WTC11 (cell line): ENCODE measurements at places on chromosomes 13 and 19. TPM values are rescaled to one million over a fixed set of nuclear protein-coding genes. Genes with fewer than 3 reads are reported as not detected.

DNA sequence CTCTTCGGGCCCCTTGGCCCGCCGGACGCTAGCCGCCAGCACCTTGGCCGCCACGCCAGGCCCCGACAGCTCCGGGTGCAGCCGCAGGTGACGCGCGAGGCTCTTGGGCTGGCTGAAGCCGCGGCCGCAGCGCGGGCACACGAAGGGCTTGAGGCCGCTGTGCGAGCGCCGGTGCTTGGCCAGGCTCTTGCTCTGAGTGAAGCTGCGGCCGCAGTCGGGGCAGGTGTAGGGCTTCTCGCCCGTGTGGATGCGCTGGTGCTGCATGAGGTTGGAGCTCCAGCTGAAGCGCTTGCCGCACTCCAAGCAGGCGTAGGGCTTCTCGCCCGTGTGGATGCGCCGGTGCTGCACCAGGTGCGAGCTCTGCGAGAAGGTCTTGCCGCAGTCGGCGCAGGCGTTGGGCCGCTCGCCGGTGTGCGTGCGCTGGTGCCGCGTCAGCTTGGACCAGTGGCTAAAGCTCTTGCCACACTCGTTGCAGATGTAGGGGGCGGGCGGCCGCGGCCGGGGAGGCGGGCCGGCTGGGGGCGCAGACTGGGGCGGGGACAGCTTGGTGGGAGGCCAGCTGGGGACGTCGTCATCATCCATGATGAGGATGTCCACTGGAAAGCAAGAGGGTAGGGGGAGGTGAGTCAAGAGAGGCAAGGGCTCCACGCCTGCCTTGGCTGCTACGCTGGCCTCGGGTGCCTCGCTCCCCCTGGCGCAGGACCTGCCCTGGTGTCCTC lies 32.4 kb downstream of the ZNF787 start:
- no peaks in the 10 kb centered on the region for H3K27me3 ChIP-seq
- DNase-seq: no peak
- no peak overlapping the region for H3K27ac ChIP-seq
- H3K4me1 ChIP-seq: peaks cover 33% of the 10 kb centered on the region
- peaks cover 21% of the 10 kb centered on the region for H3K36me3 ChIP-seq

DNA sequence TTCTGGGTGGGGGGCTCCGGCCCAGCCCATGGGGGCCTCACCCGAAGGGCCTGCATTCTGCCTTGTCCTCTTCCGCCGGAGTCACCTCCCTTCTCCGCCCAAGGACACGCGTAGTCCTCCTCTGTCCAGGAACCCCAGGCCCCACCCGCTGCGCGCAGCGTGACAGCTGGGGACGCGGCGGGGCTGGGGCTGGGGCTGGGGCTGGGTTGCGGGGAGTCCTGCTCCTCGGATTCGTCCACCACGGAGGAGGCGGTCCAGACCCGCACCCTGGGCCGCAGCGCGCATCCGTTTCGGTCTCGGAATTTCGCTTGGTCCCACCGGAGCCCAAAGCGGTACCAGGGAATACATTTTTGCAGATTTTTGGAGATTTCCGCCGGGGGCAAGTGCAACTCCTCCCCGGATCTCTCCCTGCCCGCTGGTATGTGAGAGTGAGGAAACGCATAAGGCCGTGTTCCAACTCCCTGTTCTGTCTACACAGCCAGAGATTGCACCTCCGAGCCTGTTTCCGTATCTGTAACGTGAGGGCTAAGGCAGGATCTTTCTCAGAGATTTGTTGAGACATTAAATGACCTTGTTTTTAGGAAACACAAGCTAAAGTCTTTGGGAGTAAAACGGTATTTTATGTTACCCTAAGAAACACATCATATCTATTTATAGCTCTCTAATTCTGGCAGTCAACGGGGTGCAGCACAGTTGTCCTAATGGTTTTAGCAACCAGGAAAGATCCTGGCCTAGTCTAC lies at the start of gene COX7A1:
COX7A1 (minus strand) TSS at position 96 of the 740 bp plus-strand sequence; CDS start at position 56, 40 bp downstream.
- peaks cover 28% of the 10 kb centered on the region for H3K4me1 ChIP-seq
- peak within 1 kb of the TSS; percentile 49; the same call in 1 of the 2 replicates for H3K27ac ChIP-seq
- peaks cover 26% of the 10 kb centered on the region for H3K36me3 ChIP-seq
- H3K27me3 ChIP-seq: no peaks in the 10 kb centered on the region
- no peak within 1 kb of the TSS for H3K4me3 ChIP-seq
- no peak for DNase-seq

- H3K27ac ChIP-seq: no peak overlapping the region
- no peak for DNase-seq
- no peak overlapping the region for H3K4me3 ChIP-seq
- H3K27me3 ChIP-seq: no peaks in the 10 kb centered on the region
- H3K36me3 ChIP-seq: no peaks in the 10 kb centered on the region
- H3K4me1 ChIP-seq: peaks cover 9% of the 10 kb centered on the region
Observed at GRCh38 chr13:21344662-21345176, 114.4 kb downstream of the ZDHHC20 start.

The RPL36 gene
- 1,080 to 1,240 TPM (median 1,178 TPM) in 3 replicates for total RNA-seq

The DAZAP1 gene
- total RNA-seq: 338 to 360 TPM (median 339 TPM) in 3 replicates
